ENCODE measurements at places on chromosomes 5 and 9.

GRCh38 chr9:77988630-77989029 lies 43.0 kb downstream of the GNAQ start:
- DNase-seq: no peak

- no peak for DNase-seq
These were observed 32.2 kb downstream of the ALDH7A1 start for GRCh38 chr5:126562823-126563222.

GRCh38 chr5:170903075-170903474 lies 41.3 kb downstream of the RANBP17 start:
- DNase-seq: no peak

DNA sequence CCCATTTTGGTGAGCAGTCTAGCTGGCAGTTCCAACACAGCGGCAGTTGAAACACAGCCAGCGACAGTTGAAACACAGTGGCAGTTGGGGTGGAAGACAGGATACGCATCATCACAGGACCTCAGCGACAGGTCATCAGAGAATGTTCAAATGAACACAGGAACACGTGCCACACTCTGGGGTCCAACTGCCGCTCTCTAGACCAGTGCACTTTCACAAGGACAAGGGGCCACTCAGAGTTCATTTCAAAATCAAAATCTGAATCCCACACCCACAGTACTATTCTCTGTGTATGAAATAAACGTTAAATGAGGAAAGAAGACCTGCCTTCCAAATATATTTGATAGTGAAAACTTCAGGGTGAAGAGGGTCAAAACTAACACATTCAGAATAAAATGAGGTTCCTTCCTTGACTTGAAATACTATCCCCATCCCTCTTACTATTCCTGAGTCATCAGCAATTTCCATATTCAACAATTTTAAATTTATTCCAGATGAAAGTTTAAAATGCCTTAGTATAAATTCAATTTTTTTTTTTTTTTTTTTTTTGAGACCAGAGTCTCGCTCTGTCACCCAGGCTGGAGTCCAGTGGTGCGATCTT lies 53.0 kb upstream of the SIMC1 start:
- no peak for DNase-seq

DNA sequence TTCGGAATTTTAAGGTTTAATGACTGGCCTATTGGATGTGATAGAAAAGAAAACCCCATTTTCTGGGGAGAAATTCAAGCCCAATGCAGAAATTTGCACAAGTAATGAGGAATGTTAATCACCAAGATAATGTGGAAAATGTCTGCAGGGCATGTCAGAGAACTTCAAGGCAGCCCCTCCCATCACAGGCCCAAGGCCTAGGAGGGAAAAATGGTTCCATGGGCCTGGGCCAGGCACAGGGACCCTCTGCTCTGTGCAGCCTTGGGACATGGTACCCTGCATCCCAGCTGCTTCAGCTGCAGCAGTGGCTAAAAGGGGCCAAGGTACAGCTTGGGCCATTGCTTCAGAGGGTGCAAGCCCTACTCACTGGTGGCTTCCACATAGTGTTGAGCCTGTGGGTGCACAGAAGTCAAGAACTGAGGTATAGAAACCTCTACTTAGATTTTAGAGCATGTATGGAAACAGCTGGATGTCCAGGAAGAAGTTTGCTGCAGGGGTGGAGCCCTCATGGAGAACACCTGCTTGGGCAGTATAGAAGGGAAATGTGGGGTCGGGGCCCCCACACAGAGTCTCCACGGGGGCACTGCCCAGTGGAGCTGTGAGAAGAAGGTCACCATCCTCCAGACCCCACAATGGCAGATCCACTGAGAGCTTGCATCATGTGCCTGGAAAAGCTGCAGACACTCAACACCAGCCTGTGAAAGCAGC lies 12.2 kb downstream of the FBXO10 start:
- no peak for DNase-seq

DNA sequence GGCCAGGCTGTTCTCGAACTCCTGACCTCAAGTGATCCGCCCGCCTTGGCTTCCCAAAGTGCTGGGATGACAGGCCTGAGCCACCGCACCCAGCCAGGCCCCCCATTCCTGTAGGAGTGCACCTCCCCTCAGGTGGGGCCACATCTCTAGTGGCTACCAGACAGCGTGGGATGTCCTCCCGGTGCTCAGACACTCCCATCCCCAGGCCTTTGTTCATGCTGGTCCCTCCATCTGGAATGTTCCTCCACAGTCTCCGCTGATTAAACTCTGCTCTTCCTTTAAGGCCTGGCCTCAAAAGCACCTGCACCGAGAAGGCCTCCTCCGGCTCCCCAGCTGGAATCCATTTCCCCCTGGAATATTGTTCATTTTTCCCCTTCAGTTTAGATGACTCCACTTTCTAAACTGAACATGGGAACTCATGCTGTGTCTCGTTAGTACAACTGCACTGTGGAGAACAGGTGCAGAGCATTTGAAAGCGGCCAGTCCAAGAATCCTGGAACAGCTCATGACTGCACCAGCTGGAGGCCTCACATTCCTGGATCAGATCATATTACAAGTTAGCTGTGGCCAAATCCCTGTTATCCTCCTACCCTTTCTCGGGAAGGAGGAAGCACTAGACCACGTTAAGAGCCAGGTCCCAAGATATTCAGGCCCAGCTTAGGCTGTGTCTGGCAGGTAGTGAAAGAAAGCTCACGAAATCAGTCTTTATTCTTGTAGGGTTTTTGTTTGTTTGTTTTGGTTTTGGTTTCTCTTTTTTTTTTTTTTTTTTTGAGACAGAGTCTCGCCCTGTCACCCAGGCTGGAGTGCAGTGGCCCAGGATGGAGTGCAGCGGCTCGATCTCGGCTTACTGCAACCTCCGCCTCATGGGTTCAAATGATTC lies 10.8 kb upstream of the PRRC2B start:
- DNase-seq: peak; percentile 64

DNA sequence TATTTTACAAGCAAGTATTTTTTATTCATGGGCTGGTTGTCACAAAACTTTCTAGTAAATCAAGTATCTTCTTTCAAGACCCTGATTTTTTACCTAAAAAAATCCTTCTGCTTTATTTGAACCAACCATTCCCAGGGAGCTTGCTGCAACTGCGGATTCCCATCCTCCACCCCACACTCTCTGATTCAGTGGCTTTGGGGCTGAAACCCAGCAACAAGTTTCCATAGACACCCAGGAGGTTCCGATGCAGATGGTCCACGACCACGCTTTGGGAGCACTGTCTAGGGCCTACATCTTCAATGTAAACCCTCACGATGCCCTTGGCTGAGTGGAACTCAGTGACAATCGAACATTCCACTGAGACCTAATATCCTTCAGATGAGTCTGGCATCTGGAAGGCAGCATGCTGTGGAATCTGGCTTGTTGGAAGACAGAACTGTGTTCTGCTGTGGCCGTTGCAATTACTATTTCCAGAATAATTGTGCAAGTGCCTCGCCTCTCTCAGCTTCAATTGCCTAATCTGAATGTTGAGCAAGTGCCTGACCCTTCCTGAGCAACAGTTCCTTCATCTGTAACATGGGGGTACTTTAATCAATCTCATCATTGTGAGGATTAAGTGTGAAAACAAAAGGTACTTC lies 105.1 kb downstream of the INSYN2B start:
- no peak for DNase-seq

DNA sequence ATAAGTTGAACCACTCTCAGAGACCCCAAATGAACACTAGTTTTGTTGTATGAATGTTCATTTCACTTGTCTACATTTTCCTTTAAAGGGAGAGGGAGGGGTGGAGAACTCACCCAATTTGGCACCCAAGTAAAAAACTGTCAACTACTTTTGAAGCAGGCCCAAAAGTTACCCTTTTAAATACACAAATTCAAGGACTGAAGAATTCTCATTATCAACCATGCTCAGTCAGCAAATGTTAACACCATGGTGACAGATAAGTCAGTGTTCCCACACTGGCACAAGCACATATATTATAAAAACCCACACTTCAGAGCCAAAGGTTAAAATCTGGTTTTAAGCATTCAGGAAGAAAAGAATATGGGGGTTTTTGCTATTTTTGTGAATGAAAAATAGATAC lies 31.6 kb downstream of the CSNK1A1 start:
- no peak for DNase-seq

DNA sequence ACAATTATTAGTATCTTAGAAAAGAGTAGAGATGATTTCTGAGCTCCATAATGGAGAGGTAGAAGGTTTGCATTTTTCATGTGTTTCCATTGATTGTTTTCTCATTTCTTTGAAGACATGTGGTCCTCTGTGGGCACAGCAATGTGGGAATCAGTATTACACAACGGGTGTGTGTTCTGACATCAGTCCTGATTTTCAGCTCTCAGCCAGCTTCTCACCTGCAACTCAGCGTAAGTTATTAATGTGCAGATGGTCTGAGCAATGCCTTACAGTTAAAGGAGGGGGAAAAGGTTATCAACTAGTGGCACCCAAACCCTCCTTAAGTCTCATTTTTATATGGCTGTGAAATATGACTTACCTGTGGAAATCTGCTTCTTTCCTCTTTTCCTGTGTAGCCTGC lies 59.1 kb downstream of the ITGA2 start:
- no peak for DNase-seq

- DNase-seq: peak; percentile 85
These were observed 16.5 kb upstream of the PRSS3 start for GRCh38 chr9:33778700-33779351.

GRCh38 chr9:36637491-36638270 lies 65.0 kb downstream of the MELK start:
- no peak for DNase-seq

DNA sequence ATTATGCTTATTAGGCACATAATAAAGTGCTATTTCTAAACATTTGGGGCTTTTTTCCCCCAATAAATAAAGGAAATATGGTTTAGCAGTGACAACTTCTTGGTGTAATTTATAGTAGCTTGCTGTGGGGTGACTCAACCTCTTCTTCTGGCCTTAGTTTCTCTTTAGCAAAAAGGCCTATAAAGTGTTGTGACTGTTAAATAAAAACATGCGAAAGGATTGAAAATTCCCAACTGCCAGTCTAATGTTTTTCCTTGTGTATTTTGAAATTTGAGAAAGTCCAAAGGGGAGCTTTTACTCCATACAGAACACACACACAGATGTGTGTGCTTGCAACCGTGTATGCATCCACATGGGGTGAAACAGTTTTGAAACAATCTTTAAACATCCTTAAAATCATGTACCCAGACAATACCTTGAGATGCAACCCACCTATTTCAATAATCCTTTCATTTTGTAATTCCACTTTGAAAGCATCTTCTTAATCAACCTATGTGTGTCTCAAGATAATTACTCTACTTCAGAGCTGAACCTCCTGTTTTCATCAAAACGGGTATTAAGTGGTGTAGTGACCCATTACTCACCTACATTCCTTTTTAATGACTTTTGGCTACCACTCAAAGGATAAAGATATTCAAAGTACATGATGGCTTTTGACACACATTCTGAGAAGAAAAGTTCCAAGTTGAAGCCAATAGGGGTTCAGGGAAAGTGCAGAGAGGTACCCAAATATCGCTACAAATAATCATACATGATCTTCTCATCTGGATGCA lies 123.8 kb downstream of the DROSHA start:
- DNase-seq: no peak

- no peak for DNase-seq
These were observed 6.2 kb upstream of the CERCAM start for GRCh38 chr9:128414461-128414860.

DNA sequence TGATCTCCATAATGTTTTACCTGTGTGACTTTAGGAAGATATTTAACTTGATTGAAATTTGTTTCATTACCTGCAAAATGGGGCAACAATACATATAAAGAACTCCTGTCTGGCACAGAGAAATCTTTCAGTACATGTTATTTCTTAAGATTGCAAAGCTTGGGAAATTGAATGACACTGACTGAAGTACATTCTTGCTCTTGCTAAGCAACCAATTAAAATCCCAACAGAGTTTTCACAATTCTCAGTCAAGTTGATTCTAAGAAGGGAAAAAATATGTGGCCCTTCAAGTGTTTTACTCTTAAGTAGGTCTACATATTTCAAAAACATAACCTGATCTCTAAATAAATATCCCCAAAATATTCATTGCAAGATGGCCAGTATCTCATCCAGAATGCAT lies 2187.0 kb upstream of the ACO1 start:
- DNase-seq: no peak

- no peak for DNase-seq
These were observed 114.2 kb downstream of the LHFPL2 start for GRCh38 chr5:78534148-78534904.

- DNase-seq: peak; percentile 56
These were observed 59.2 kb downstream of the AP3B1 start for GRCh38 chr5:78235289-78235688.

DNA sequence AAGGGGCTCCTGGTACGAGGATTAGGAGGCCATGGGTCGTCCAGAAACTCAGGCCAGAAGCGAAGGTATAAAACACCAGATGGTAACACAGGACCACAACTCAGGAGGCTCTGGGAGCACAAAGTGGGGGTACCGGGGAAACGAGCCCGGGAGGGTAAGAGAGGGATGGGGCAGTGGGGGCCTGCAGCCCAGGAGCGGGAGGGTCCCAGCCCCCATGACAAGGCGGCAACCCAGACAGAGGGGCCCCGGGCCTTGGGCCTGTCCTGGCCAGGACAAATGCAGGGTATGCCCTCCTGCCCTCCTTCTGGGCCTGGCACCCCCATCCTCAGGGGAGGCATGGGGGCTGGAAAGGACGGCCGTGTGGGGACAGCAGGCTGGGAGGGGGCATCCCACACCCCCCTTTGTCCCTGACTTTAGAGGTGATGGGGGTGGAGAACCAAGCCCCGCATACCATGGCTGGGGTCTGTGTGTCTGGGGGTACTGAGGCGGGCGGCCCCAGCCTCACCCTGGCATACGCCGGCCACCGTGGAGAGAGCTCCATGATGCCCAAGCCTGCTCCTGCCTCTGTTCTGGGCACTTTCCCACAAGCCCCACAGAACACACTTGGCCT lies 47.0 kb upstream of the EXOC3 start:
- DNase-seq: no peak

GRCh38 chr5:171728686-171729085 lies 56.9 kb upstream of the SMIM23 start:
- DNase-seq: no peak

GRCh38 chr5:105794578-105794977 lies 1876.2 kb downstream of the EFNA5 start:
- no peak for DNase-seq

GRCh38 chr9:89477384-89477783 lies 20.5 kb downstream of the SEMA4D start:
- no peak for DNase-seq

DNA sequence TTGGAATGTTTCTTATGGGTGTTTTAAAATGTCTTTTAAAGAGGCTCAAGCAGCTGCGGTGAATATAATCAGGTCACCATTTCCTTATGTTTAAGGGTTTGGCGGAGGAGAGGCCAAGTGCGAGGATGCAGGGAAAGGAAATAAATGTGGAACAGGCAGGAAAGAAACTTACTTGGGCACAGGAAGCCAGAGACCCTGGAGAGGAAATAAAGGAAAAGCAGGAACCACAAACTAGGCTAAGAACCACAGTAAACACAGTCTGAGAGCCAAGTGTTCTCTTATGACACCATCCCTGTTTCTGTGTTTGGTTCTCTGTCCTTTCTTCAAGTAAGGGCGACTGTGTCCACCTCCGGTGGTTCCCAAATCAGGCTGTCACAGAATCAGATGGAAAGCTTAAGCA lies 166.5 kb downstream of the C9orf152 start:
- no peak for DNase-seq

- no peak for DNase-seq
These were observed 428.7 kb downstream of the GABRG2 start for GRCh38 chr5:162496100-162496808.

GRCh38 chr9:4894076-4894475 lies 91.0 kb upstream of the JAK2 start:
- no peak for DNase-seq

GRCh38 chr9:98192503-98193335 lies at the start of gene CORO2A:
Gene CORO2A (minus strand): TSS chr9:98192637. CDS start chr9:98157660, 34,977 bp downstream.
- peak; percentile 67 for DNase-seq

Data from NCI-H2081 (cell line).